ENCODE measurements at places on chromosomes 5 and 9.
A peak's percentile ranks its signal among the peaks of the same experiment; 100 is the strongest.

GRCh38 chr9:69671311-69671878 is 776 bp downstream of the APBA1 start:
- peak; percentile 20 for DNase-seq

DNA sequence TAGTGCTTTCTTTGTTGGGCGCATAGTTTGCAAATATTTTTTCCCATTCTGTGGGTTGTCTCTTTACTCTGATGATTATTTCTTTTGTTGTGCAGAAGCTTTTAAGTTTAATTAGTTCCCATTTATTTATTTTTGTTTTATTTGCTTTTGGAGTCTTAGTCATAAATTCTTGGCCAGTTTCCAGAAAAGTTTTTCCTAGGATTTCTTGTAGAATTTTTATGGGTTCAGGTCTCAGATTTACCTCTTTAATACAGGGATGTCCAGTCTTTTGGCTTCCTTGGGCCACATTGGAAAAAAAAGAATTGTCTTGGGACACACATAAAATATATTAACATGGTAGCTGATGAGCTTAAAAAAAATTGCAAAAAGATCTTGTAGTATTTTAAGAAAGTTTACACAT is 122.0 kb downstream of the WDR70 start:
- DNase-seq: no peak

- DNase-seq: no peak
Observed at GRCh38 chr5:132087176-132087575, 13.6 kb downstream of the CSF2 start.

GRCh38 chr5:167827766-167828165 is 463.7 kb upstream of the WWC1 start:
- DNase-seq: no peak

GRCh38 chr5:159602434-159602833 is 272.1 kb upstream of the IL12B start:
- DNase-seq: no peak

GRCh38 chr5:8079056-8079455 is 210.1 kb downstream of the MTRR start:
- no peak for DNase-seq

DNA sequence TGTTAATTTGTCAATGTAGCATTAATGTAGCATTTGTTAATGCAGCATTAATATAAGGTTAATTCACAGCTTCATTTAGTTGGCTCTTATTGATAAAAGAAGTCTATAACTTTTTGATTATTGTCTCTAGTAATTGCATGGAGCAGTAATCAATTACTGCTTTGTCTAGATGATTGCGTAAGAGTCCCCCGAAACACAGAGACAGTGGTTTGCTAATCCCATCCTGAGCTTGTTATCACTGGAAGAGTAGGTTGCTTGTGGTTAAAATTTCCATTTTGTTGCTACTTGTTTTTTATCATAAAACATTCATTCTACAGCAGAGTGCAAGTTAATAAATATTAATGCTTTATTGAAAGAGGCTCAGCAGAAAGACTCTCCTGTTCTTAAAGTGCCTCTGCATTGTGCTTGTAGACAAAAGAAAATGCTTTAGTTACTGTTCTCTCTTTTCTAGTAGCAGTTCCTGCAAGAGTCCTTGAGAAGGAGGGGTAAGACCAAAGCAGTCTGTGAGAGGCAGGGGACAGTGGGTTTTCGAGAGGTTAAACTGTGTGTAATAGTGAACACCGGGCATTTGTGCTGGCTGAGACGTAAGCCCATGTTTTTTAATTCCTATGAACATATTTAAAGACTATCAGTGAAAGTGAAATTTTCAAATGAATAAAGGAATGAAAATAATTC is 291.7 kb downstream of the TRPM3 start:
- DNase-seq: no peak

DNA sequence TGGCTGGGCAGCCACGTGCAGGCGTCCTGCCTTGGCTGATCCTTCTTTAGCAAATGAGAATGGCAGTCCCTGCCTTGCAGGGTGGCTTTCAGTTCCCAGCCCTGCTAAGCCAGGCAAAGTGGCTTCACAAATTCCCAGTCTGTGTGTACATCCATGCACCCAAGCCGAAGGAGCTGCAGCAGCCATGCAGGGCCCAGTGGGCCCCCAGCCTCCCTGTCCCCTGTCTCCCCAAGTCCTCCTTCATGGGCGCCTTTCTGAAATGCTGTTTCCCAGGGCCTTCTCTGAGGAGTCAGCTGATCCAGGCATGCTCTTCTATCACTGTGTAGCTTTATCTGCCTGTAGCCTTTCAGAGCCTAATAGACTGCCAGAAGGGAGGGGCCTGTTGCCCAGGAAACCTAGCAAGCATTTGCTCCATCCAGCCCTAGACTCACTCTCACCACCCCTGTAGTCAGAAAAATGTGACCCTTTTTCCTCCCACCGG is 47.4 kb upstream of the SHC3 start:
- DNase-seq: no peak

DNA sequence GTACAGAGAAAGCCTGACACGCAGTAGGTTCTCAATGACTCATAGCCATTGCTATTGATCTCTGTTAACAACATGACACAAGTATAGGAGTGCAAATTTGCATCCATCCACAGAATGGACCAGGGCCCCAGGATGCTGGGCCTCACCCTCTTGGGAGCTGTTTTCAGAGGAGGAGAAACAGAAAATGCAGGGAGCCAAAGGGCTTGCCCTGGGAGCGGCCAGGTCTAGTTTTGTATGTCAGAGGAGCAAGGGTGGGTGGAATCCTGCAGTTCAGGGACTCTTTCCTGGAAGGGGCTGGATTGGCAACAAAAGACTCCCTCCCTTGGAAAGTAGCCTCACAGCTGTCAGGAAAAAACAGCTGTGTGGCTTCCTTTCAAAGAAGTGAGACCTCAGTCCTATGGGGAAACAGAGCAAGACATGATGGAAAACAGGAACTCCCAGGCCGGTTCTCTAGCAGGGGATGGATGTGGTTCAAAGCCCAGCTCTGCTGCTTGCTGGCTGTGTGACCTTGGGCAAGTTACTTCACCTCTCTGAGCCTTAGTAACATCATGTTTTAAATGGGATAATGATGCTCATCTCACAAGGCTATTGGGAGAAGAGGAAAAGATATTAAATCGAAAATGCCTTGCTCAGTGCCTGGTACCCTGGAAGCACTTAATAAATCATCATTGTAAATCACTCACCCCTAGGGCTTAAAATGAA is 50.5 kb upstream of the SH3PXD2B start:
- peak; percentile 19 for DNase-seq

DNA sequence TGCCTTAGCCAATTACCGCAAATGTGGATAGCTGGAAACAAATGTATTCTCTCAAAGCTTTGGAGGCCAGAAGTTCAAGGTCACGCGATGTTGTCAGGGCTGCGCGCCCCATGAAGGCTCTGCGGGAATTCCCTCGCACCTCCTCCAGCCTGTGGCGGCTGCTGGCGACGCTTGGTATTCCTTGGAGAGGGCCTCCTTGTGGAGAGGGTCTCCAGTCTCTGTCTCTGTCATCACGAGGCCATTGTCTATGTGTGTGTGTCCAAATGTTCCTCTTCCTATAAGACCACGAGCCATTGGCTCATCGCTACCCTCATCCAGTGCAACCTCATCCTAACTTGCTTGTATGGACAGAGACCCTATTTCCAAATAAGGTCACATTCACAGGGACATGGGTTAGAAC is 97.5 kb downstream of the ANKRD33B start:
- no peak for DNase-seq

DNA sequence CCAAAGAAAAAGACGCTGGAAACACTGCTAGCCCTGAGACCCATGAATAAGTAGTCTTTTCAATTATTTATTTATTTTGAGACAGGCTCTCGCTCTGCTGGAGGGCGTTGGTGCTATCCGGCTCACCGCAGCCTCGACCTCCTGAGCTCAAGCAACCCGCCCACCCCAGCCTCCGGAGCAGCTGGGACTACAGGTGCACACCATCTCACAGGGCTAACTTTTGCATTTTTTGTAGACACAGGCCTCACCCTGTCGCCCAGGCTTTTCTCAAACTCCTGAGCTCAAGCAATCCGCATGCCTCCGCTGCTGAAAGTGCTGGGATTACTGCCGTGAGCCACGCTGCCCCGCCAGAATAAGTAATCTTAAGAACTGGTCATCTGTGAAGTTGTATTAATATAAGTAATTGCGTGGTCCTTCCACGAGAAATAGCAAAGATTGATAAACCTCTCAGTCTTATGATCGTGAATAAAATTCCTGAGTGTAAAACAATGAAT is 1.6 kb downstream of the ANXA2R start:
- DNase-seq: peak; percentile 23

- no peak for DNase-seq
Observed at GRCh38 chr5:133399247-133399891, 213.0 kb downstream of the FSTL4 start.

DNA sequence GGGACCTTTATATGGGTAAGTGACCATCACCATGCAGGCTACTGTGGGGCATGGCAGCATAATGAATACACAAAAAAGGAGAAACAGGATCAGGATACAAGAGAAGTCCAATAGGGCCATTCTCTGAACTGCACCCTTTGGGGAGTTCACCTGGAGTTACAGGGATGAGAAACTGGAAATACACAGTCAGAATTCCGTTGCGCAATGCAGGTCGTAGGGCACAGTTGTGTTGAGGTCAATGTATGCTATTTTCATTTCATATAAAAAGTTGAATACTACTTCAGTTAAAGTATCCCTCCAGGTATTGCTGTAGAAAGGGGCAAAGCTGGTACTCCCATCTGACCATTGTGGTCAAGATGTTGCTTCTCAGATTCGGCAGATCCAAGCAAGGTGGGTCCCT is 471.4 kb downstream of the DMRT2 start:
- DNase-seq: no peak

- no peak for DNase-seq
Observed at GRCh38 chr5:73443829-73444498, 4.6 kb downstream of the FOXD1 start.

- no peak for DNase-seq
Observed at GRCh38 chr9:100428871-100429654, 2.1 kb downstream of the MSANTD3 start.

- no peak for DNase-seq
Observed at GRCh38 chr9:110599468-110599867, 19.9 kb upstream of the SVEP1 start.

DNA sequence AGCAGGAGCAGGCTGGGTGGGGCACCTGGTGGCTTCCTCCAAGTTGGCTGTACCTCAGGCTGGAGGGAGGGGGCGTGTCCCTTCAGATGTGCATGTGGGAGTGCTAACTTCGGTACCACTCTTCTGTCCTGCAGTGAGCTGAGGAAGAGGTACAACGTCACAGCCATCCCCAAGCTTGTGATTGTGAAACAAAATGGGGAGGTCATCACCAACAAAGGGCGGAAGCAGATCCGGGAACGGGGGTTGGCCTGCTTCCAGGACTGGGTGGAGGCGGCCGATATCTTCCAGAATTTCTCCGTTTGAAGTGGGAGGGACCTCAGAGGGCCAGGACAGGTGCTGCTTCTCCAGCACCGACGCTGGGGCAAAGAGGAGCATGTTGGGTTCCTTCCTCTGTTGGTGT is 9.3 kb downstream of the NXNL2 start:
- DNase-seq: no peak

DNA sequence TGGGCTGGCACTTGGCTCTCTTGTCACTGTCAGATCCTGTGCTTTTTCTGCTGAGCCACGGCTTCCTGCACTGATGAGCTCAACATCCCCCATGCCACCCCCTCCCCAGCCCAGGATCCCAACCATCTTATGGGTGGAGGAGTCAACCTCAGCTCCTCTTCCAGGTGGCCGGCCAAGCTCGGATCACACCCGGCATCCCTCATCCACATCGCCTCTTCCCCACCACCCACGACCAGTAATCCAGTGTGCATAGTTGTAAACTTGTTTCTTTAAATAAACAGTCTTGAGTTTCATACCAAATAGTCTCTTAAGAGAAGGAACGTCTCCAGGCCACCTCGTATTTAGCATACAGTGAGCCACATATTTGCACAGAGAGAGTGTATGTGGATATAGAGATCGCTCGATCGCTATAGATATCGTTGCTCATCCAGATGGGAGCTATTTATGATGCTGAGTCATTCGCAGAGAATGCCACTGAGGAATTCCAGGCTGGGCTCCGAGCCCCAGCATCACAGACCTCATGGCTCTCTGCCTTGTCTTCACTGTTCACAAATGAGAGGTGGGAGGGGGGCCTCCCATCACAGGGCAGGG is 61.8 kb upstream of the CPLX2 start:
- DNase-seq: no peak

- DNase-seq: no peak
Observed at GRCh38 chr9:136476369-136477150, 6.3 kb downstream of the SEC16A start.

DNA sequence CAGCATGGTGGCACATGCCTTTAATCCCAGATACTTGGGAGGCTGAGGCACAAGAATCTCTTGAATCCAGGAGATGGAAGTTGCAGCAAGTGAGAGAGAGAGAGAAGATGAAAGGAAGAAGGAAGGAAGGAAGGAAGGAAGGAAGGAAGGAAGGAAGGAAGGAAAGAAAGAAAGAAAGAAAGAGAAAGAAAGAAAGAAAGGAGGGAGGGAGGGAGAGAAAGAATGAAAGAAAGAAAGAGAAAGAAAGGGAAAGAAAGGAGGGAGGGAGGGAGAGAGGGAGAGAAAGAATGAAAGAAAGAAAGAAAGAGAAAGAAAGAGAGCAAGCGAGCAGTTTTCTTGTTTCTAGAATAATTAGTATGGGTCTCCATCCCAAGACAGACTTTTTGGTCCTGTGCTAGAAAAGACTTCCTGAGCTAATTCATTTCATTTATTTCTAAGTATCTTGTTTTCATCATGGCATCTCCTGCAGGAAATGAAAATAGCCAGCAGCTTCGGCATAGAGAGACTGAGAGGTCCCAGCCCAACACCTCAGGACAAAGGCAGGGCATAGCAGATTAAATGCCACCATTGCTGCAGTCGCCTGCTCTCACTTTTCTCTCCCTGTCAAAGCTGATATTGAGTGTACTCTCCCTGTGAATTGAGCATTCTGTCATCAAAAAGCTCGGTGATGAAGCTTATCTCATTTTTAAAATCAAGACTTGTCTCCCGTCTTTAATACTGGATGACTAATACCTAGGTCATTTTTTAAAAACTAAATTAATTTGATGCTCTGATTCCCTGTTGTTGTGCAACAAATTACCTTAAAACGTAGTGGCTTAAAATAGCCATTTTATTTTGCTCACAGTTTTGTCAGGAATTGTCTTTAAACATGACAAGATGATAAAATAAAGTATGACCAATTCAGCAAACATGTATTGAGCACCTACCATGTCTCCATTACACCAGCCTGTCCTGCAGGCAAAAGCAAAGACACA is 91.8 kb upstream of the ADRA1B start:
- DNase-seq: no peak
